NCI-H2029 treated with DMSO at 0.1 percent for 48 hours (cell line): ENCODE measurements at places on chromosomes 3 and 15.

DNA sequence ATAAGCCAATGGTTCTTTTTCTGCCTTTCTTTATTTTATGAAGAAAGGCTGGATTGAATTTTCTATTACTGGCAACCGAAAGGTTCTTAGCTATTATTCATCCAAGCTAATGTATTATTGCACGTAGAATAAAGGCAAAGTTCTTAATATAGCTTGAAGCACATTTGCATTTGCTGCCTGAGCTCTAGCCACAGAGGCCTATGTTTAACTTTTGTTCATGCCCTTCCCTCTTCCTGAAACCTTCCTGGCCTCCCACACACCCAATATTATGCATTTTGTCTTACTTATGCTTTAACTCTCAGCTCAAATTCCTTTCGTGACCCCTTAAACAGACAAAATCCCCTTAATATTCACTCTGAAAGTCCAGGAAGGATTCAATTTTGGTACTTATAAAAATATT is 71.0 kb upstream of the ZNF280D start:
- DNase-seq, result no peak

GRCh38 chr3:119145500-119146167 is at the start of gene TEX55:
TEX55 (plus strand) TSS chr3:119146165; CDS start chr3:119146190, 25 bp downstream.
- DNase-seq, result peak; percentile 85

GRCh38 chr3:76554707-76555106 is 485.2 kb upstream of the ROBO2 start:
- no peak for DNase-seq

GRCh38 chr15:91908391-91908790 is 54.9 kb downstream of the SLCO3A1 start:
- DNase-seq, result no peak

DNA sequence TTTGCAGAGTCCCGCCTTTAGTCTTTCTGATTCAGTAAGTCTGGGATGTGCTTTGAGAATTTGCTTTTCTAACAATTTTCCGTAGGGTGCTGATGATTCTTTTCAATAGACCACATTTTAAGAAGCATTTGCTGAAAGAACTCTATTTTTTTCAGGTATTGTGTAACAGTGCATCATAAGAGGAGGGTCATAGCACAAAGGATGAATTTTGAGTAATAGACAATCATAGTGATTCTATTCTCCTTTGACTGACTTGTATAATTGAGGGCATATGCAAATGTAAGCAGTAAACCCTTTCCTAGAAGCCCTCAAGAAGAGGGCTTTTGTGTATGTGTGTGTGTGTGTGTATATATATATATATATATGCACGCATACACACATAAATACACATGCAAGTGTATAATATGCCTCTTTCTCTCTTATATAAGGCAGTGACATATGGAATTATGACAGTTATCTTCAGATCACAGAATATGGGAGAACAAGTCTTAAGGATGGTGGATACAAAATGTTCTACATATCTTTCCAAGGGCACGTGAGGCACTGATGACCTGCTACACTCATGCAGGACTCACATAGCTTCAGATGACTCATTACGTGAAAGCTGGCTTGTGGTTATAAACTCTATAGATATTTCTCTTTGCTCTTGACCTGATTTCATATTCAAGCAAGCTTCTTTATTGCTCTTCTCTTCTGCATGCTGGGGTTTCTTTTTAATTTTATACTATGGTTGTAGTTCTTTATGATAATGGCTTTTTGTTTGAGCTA is 6.5 kb upstream of the PLSCR1 start:
- no peak for DNase-seq

DNA sequence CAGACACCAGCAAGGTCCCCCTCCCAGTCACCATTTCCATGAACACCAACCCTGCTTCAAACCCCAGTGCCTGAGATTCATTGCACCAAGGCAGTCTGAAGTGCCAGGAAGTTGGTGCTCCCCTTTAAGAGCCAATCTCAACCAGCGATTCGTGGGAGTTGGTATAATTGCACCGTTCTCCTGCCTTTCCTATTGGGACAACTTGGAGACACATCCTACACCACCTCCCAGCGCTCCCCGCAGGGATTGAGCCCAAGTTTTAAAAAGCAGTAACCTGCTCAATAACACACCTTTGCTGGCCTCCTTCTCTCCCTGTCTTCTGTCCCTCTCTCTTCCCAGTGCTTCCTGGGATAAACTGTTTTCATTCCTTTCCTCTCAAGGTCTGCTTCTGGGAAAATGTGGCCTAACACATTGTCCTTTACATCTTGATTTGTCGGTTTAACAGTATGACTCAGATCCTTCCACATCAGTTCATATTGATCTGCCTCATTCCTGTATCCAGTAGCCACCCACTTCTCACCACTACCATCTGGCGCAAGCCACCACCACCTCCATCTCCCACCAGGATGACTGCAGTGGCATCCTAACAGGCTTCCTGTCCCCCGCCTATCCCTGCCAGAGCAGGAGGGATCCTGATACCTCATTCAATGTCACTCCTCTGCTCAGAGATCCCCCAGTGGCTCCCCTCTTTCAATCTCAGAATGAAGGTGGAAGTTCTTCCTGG is 37.8 kb upstream of the HRH1 start:
- no peak for DNase-seq

- DNase-seq, result no peak
Observed at GRCh38 chr3:23830869-23831484, 25.2 kb downstream of the UBE2E1 start.
